ENCODE measurements at places on chromosomes 2 and 18.

DNA sequence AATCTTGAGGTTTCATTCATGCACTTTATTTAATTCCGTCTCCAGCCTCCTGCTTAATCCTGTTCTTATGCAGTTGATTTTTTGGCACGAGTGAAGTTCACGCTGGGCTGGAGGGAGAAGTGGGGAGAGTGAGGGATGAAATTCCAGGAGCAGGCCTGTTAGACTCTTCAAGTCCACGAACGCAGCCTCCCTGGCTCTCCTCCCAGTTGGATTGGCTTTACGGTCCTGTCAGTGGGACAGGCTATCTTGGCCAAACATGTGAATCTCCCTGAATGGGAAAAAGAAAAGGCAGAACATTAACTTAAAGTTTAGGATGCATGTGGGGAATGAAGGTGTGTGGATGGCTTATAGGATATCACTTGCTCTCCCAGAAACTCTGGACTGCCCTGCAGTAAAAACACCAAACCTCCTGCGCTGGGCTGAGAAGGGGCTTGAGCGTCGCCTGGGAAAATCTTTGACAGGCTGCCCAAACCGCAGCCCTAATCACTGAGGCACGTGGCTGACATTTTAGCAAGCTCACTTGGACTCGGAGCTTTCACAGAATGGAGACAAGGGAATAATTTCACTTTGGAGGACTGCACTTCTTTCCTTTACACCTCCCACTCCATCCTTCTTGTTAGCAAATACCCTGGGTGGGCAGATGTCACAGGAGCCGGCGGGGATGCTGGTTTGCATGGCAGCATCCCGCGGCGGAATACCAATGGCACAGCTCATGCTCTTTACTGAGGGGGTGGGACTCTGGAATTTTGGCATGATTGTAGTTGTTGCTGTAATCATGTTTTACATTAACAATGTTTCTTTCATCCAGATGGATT is 93.9 kb downstream of the ACKR3 start:
- no peak for DNase-seq

GRCh38 chr2:105712981-105713596 is 31.6 kb upstream of the NCK2 start:
- DNase-seq: no peak

GRCh38 chr2:127254386-127254981 is 34.4 kb upstream of the CYP27C1 start:
- no peak for DNase-seq

- no peak for DNase-seq
Measured at GRCh38 chr2:24181849-24182248, 7.0 kb downstream of the FAM228A start.

All from CD4-positive, alpha-beta T cell treated with Interleukin-12 subunit alpha and Interleukin-12 subunit beta, for 1 hour (primary cell).